ENCODE measurements at places on chromosomes 4 and X.

GRCh38 chrX:107374132-107374531 is 75.3 kb upstream of the FRMPD3 start:
- no peak for DNase-seq

- no peak for DNase-seq
These were observed 77.3 kb downstream of the SHROOM4 start for GRCh38 chrX:50736656-50737055.

DNA sequence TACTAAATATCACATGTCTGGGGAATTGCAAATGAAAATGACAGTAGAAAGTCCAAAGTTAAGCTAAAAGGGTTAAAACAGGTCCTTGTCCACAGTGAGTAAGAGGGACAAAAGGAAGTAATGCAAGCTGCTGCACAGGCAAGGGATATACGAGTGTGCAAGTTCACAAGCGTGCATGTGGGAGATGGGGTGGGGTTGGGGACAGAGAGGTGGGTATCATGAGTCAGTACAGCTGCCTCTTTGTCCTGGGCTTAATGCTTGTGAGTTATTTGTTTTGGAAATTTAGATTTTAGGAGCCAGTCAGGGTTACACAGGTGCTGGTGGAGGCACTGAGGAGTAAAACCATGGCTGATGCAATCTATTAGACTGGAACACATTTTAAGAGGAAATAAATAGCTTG is 3.3 kb upstream of the GPRASP2 start:
- DNase-seq, result no peak

DNA sequence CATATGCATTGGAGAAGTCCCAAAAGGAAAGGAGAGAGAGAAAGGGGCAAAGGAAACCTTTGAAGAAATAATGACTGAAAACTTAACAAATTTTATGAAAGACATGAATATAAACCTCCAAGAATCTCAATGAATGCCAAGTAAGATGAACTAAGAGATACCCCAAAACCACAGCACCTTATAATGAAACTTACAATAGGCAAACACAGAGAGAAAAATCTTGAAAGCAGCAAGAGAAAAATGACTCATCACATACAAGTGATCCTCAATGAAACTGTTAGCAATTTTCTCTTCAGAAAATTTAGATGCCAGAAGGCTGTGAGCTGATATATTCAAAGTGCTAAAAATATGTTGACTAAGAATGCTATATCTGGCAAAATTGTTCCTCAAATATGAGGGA is 10.1 kb downstream of the SMIM10L2A start:
- DNase-seq, result no peak

DNA sequence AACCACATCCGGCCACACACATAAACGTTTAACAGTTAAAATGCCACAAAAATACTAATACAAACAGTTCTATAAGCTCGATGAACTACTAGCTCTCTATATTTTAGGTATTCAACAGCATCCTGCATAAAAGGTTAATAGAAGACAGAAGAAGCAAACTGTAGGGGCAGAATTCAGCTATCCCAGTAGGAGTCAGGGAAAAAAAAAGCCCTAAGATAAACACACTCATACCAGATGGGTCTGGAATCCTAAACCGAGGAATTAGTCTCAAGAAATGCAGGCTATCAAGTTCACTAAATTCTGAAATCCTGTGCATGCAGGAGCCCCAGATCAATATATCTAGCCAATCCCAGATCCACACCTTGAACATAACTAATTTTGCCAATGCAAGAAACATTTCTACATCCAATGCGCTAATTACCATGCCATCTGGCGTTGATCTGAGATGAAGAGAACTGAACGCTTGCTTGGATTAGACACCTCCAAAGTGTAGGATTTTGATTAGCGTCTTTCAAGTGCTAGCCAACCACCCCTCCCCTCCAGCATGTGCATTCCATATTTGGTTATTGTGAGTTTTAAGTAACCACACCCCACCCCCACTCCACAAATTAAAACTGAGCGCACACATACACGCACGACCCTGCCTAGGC is 512.2 kb upstream of the INTU start:
- DNase-seq, result no peak

GRCh38 chrX:43878906-43879526 is 3.2 kb downstream of the MAOB start:
- no peak for DNase-seq

GRCh38 chr4:154361450-154361849 is 130.1 kb downstream of the DCHS2 start:
- no peak for DNase-seq

DNA sequence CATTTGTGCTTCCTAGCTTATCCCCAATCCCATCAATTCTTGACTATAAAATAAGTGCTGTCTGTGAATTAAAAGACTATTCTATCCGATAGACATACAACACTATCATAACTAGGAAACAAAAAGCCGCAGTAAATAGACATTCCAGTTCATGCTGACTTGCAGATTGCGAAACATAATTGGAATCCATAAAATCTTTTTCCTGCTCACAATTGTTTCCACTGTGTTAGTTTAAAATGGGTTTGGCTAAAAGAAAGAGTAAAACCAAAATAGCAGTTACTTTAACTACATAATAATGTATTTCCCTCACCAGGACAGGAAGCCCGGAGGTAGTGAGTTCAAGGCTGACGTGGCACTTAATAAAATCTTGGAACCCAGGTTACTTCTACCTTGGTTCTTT is 17.2 kb downstream of the SMIM31 start:
- no peak for DNase-seq

DNA sequence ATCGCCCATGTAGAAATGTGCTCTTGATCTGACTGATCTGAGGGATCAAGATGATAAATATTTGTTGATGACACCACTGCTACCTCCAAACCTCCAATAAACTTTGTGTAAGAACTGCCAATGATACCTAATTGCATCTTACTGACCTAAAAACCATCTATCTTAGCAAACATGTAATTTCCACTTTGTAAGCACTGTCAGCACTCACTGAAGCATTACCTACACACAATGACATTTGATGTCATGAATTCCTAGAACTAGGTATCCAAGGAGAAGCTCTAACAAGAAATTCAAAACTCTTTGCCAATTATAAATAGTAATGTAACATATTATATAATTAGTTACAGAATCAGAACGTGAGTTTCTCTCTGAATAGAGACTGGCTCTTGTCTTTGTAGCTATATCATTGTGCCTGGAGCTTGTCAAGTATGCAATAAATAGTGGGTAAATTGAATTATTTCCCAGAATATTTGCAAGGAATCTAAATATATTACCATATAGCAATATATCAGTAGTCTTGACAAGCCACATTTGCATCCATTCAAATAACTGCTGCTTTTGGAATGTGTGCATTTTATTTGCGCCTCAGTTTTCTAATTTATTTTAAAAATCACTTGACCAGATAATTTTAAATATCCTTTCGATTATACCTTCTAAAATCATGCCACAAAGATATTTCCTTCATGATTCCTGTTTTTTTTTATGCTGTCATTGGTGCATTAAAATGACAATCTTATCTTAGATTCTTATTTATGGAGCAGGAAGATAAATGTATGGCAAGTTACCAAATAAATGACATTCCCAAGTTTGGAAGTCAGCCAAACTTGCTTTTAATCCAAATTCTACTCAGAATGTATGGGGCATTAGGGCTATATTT is 232.3 kb upstream of the NEIL3 start:
- DNase-seq, result no peak

GRCh38 chrX:9681011-9681410 is 84.6 kb downstream of the GPR143 start:
- DNase-seq, result no peak

GRCh38 chr4:721261-722168 is 15.9 kb downstream of the PCGF3 start:
- DNase-seq, result no peak

- DNase-seq, result no peak
These were observed 32.3 kb downstream of the MGARP start for GRCh38 chr4:139247700-139248238.

GRCh38 chrX:65874765-65875164 is 165.1 kb downstream of the VSIG4 start:
- DNase-seq, result no peak

DNA sequence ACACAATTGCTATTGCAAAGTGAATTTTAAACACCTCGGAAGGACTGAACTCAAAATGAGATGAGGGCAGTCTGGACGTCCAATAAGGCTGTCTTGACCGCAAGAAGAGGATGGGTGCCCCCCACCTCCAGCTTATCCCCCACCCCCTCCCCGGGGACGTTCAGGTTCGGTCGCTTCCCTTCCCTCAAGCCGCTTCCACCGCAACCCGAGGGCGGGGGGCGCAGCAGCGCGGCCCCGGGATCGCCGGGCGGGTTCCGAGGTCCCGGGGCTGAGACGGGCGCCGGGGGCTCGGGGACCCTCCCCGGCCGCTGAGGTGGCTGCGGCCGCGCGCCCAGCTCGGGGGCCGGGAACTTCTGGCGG is 480 bp downstream of the USP46 start:
- no peak for DNase-seq

- DNase-seq, result no peak
These were observed 2.9 kb downstream of the TBCK start for GRCh38 chr4:106312997-106313522.

DNA sequence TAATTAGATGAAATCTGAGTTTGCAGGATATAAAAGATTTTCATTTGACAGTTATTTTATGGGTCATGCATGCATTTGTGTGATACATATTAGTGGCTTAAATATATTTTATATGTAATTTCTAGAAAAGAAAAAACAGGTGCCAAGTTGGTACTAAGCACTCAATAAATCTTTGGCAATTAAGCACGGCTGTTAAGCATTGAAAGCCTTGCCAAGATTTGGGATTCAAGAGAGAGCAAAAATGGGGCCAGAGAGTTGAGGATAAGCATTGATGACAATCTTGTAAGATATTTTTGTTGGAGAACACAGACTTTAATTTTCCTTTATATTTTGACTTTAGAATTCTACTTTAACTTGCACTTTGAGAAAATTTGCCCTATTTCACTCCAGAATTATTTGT is 249.8 kb upstream of the MAD2L1 start:
- DNase-seq, result no peak

- no peak for DNase-seq
These were observed 230.8 kb upstream of the AGTR2 start for GRCh38 chrX:115939636-115940160.

- no peak for DNase-seq
These were observed 18.9 kb upstream of the FBXW7 start for GRCh38 chr4:152554742-152555141.

GRCh38 chr4:85488416-85488815 is 13.5 kb downstream of the ARHGAP24 start:
- no peak for DNase-seq

GRCh38 chrX:72094894-72095293 is 36.8 kb downstream of the RTL5 start:
- no peak for DNase-seq

GRCh38 chrX:124421898-124422655 is 75.7 kb downstream of the SH2D1A start:
- DNase-seq, result no peak

DNA sequence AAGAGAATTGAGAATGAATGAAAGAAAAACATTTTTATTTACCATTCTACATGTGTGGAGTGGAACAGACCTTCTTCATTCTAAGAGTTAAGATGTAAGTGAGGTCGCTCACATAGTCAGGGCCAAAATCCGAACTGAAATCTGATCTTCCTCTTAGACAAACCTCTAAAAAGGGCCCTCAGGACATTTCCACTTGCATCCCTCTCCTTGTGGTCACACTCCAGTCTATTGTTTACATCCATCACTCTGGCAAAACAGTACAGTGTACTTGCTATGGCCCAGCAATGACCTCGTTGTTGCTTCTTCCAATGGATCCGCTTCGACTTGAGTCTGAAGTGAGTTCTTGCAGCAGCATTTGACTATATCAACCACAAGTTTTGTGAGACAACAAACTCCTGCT is 54.2 kb downstream of the MOSPD2 start:
- DNase-seq, result no peak

GRCh38 chrX:13506574-13506973 is 62.8 kb upstream of the EGFL6 start:
- no peak for DNase-seq

DNA sequence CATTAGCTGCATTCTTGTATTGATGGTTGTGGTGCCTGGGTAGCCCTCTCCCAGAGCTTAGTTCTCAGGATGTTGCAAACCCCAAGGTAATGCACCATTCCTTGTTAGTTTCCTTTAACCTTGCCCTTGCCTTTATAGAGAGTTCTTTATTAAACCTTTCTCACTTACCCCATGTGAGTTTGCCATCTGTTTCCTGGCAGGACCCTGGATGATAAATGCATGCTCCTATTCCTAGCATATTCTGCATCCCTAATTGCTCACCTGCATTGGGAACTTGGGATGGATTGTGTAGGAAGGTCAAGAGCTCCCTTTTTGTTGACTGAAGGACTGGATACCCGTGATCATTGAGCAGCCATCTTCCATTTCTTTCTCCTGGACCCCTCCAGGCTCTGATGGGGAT is 59.9 kb upstream of the AP1S2 start:
- DNase-seq, result no peak

GRCh38 chr4:144574000-144574399 is 72.0 kb upstream of the HHIP start:
- DNase-seq, result no peak

GRCh38 chrX:57083143-57083542 is 38.2 kb downstream of the SPIN2B start:
- no peak for DNase-seq

DNA sequence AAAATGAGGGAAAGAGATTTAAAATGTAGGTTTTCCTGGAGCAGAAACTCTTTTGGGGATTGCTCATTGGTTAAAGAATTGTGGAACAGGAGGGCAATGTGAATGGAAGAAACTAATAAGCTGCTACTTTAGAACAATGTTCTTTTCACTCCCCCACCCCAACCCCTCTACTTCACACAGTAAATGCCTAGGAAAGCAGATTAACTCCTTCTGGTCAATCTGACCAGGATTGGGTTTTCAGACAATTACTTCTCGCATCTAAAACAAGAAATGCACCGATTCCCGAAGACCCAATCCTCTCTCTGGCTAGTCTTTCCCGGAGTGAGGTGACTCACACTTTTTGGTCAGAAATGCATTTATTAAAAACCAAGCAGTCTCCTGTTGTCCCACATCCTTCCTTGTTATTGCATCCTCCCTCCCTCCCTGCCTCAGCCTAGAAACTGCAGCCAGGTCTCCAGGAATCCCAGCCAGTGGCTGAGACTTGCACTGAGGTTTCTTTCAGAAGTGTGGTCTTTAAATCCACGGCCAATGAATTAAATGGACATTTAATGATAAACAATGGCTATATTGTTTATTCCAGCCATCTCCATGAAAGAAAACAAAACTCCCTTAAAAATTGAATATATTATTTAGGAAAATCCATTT is 21.4 kb downstream of the MFAP3L start:
- DNase-seq, result no peak

DNA sequence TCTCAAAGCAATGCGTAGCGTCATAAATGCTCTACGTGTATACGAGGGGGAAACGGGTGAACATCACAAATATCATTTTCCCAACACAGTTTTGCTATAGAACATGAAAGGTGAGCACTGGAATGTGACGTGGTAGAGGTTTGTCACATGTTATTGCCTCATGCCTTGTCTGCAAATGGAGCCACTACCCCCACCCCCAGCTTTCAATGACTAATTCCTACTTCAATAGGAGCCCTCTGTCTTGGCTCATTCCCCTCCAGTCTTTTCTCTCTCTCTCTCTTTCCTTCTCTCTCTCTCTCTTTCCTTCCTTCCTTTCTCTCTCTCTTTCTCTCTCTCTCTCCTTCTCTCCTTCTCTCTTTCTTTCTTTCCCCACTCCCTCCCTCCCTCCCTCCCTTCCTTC is 127.0 kb downstream of the STOX2 start:
- DNase-seq, result no peak

Data from NCI-H2081 treated with DMSO at 0.1 percent for 48 hours (cell line).